Activated naive CD8-positive, alpha-beta T cell treated with anti-CD3 and anti-CD28 coated beads, Interleukin-2, amount 10 ng/mL, durations not matched to agents 7 days and 5 days (primary cell): ENCODE measurements at places on chromosomes 4 and X.
A peak's percentile ranks its signal among the peaks of the same experiment; 100 is the strongest.

GRCh38 chr4:11328401-11328800 is 100.3 kb downstream of the HS3ST1 start:
- DNase-seq = no peak

GRCh38 chr4:86286726-86287125 is 73.1 kb downstream of the MAPK10 start:
- no peak for DNase-seq

- DNase-seq = no peak
Measured at GRCh38 chr4:24249972-24250371, 334.4 kb downstream of the DHX15 start.

- DNase-seq = no peak
Measured at GRCh38 chr4:85569730-85570299, 94.9 kb downstream of the ARHGAP24 start.

DNA sequence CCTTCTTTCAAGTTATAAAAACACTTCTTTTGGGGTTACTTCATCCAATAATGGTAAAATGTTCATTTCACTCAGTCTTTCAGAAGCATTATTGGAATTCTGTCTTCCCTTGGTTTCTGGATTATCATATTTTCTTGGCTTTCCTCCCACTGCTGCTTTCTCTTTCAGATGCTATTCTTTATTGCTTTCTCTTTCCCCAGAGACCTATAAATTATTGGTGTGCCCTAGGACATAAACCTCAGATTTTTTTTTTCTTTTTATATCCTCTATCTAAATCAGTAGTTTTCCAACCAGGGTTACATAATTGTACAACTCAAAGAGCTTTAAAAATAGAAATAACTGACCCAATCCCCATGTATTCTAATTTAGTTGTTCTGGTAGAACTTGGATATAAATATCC is 1005.5 kb downstream of the ARAP2 start:
- DNase-seq = no peak

DNA sequence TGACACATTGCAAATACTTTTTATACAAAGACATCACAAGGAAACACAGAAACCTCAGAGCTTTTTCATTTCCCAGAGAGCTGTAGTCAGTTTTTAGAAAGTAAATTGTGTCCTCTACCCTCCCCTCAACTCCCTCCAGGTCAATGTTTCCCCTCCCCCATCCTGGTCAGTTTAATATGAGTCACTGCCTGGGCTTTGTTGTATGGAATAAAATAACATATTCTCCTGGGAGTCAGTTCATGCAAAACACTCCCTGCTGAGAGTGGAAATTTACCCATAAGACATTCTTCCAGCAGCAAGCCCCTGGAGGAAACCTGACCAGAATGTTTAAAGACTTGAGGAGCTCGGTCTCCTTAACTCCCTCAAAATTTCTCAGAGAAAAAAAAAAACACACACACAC is 270.1 kb upstream of the LDB2 start:
- no peak for DNase-seq

GRCh38 chr4:80874979-80875378 is 155.5 kb upstream of the BMP3 start:
- no peak for DNase-seq

- no peak for DNase-seq
Measured at GRCh38 chr4:76830964-76831703, 66.8 kb downstream of the SOWAHB start.

GRCh38 chrX:150899191-150899757 is 806 bp upstream of the CD99L2 start:
- peak; percentile 52 for DNase-seq

GRCh38 chr4:74632634-74633033 is 161.7 kb downstream of the BTC start:
- no peak for DNase-seq

GRCh38 chr4:1166509-1167243 is 5.7 kb downstream of the SPON2 start:
- DNase-seq = no peak

DNA sequence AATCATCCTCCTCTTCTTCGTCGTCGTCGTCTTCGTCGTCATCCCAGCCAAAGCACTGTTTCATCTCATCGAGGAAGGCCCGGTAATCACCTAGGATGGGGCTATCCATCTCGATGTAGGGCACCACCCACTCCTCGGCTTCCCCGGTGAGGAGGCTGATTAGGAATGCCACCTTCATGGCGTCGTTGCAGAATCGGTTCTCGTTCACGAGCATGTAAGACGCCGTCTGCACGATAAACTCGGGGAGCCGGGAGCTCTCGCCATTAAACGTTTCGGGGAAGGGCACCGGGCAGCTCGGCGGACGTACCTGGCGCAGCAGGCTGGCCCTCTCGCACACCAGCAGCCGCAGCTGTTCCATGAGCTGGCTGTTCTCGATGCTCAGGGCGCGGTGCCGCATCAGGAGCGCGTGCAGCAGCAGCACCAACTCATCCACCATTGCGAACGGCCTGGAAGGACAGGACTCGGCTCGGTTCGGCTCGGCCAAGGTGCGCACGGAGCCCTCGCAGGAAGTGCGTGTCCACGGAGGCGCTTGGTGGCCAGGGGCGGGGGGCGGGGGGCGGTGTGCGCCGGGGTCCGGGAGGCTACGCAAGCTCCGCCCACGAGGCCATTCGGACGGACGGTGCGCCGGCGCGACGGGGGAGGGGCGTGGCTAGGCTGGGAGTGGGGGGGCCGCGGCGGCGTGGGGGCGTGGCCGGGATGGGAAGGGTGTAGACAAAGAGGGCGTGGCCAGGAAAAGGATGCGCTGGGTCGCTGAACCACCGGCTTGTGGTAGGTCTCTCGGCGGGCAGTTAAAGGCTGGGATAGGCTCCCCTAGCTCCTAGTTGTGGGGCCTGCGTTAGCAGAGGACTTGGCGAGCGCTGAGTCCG is at the start of gene LDOC1:
LDOC1 (minus strand) TSS at position 544 of the 866 bp plus-strand sequence; CDS start at position 436, 108 bp downstream.
- DNase-seq = peak; percentile 55

DNA sequence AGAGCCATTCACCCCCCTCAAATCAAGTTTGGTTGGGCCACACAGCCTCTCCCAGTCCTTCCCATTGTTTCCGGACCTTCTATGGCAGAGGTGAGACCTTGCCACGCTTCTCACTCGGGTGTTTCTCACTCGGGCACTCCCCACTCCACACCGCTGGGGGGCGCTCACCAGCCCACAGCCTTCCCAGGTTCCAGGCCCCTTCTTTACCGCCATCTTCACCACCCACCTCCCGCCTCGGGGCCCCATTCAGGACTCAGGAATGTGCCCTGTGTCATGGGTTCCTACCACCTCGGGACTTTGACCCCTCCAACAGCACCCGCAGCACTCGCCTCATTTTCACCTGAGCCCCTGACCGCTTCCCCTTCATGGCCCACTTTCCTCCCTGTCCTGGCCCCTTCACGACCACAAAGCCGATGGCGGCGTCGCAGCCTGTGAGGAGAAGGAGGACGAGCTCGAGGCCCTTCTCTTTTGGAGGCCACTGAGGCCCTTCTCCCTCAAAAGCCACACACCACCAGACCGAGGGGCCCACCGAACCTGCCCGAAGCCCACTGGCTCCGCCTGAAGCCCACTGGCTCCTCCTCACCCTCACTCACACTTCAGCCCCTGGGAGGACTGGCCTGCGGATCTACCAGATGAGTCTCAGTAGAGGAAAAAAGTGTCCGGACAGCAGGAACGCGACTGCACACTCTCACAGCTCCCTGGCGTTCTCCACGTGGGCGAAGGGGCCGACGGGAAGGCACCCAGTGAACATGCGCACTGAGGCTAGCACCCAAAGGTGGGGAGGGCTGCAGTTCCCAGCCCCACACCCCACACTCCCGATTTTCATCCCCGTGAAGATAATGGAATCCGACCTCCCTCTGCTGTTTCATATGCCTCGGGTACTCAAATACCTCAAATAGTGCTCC is at the start of gene PAGE1:
PAGE1 (minus strand) TSS at position 709 of the 905 bp plus-strand sequence. CDS start 1,214 bp downstream, outside the sequence.
- no peak for DNase-seq

GRCh38 chr4:151573945-151574344 is 165.0 kb downstream of the FHIP1A start:
- no peak for DNase-seq

GRCh38 chrX:153226344-153227185 is 47.5 kb downstream of the MAGEA1 start:
- DNase-seq = no peak

- DNase-seq = no peak
Measured at GRCh38 chr4:19298998-19299397, 952.7 kb upstream of the SLIT2 start.
